ENCODE measurements at places on chromosomes 7 and 10.

- no peak for DNase-seq
These were observed 26.1 kb downstream of the PRLHR start for GRCh38 chr10:118569241-118569881.

GRCh38 chr7:110157631-110158362 lies 933.1 kb upstream of the LRRN3 start:
- no peak for DNase-seq

DNA sequence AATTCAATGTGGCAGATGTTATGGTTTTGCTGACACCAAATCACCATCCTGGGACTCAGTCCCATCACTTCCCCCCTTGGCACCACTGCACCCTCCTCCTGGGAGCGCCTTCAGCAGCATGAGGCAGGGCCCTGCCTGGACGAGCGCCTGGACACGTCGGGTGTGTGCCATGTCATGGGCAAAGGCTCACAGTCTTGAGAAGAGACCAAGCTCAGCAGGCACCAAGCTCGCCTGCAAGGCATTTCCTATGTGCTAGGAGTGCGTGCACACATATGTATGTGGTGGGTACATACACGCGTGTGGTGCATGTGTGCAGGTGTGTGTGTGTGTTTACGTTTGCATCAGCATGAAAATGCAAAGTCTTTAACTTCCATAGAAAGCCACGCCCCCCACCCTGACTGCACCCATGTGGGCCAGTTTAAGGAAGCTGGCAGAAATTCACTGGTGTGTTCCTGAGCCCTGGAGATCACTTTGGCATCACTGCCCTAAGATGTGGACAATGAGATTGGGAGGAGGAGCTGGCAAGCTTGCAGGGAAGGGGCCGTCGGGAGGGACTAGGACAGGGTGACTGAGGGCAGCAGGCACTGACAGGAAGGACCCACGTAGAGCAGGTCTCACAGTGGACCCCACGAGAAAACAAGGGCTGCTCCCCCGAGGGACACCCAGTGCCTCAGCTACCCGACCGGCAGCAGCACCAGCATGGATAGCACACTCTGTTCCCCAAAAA lies 169.9 kb upstream of the PPP2R2D start:
- DNase-seq: no peak

DNA sequence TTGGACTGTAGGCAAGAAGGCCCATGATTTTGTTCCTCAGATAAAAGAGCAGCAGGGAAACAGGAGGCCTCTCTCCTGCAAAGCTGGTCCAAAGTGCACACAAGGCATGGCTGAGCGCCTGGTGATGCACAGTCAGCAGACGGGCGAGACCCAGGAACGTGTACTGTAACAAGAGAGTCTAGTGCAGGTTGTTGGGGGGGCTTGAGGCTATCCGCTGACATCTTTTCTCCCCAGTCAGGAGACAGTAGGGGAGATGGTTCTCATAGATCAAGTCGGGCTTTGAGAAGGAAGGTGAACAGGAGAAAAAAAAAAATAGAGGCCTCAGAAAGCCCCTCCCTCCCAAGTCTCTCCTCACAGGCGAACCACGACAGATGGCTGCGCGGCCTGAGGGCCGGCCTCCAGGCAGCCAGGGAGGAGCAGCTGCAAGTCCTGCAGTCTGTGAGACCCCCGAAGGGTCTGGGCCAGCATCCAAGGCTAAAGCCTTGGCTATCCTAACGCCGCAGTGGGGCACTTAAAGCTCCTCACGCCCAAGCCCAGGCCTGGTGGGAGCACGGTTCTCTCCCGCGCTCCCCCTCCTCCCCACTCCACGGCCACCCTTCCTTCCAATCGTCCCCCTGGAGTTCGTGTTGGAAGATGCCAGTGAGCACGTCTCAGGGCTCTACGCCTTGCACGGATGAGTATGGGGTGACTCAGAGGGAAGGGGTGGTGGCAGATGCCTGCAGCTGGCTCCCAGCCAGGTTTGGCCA lies 68.3 kb downstream of the PRKAG2 start:
- no peak for DNase-seq

GRCh38 chr7:25149836-25150235 lies 24.8 kb upstream of the CYCS start:
- DNase-seq: no peak

DNA sequence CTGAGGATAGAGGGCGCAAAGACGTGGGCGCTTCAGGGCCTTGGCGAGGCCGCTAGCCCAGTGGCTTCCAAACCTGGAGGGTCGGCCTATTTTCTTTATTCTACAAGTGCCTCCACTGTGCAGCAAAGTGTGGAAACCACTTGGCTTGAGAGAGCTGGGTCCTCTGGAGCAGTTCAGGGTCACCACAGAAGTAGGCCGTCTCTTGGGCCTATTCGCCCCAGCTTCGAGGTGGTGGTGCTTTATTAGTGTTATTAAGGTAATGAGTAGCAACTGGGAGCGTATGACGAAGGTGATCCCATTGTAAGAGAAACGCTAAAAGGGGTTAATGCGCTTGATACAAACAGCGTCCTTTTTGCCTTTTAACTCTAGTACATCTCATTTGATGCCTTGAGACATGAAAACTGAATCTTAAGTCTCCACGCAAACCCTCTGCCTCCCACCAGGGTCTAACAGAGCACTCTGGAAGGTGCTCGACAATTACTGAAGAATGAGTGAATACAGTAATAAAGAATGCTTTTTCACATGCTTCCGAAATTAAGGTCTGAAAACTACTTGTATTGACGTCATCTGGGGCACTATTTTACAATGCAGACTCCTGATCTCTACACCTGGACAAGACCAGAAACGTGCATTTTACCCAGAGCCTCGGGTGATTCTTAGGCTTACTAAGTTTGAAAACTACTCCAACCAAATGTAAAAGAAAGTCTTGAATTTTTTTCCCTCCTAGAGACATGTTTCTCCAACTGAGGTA lies 647 bp upstream of the GSAP start:
- no peak for DNase-seq

GRCh38 chr10:6114805-6115341 lies 26.0 kb downstream of the RBM17 start:
- DNase-seq: no peak

- DNase-seq: no peak
These were observed 32.4 kb downstream of the TACC2 start for GRCh38 chr10:122021379-122021778.

DNA sequence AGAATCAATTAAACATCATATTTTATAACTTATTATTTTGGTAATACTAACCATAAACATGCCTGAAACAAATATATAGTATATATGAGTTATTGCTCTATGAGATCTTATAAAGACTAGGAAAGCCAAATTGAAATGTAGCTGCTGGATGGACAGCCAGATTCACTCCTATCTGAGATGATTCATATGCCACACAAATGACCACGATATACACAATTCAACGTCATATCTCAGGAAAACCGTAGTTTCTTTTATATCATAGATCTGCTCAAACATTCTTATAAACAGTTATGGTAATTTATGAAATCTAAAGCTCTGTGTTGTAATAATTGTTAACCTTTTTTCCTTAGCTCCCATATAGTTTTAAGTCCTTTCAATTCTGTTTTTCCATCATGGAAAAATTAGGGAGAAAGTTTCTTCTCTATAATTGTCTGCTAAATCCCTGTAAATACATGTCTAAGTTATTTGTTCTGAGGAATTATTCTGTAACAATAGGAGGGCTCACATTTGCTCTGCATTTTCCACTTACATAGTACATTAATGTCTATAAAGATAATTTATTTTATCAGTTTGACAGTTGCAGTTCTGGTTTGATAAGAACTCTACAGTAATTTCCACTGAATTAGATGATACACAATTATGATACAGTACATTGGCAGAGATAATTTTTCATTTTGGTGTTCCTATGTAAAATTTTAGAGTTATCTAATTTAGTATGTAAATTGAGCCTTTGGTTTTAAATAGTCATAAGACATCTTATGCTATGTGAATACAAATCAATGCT lies 42.7 kb downstream of the GNAT3 start:
- DNase-seq: no peak
